Stimulated activated CD8-positive, alpha-beta memory T cell treated with anti-CD3 and anti-CD28 coated beads, Interleukin-15, amount 100 ng/mL, for 24 hours (primary cell): ENCODE measurements at places on chromosomes 2 and 18.

DNA sequence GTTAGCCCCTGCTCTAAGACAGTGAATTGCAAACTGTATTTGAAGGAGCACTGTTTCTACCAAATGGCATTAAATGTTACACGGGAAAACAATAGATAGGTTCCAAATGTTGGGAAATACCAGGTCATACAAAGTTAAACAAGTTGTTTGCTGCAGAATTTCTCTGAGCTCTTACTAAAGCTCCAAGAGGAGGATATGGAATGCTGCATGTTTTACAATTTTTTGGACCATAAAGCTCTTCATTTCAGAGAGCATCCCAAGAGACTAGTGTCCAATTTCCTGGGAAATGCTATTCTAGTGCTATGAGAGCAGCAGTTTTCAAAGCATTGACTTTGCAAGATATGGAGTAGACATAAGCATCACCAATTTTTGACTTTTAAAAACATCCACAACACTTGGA is 155.6 kb upstream of the CCDC68 start:
- no peak for DNase-seq

- no peak for DNase-seq
Observed at GRCh38 chr2:75088791-75089190, 110.5 kb downstream of the TACR1 start.

- no peak for DNase-seq
Observed at GRCh38 chr2:207494137-207494536, 35.6 kb upstream of the CREB1 start.

GRCh38 chr2:136149011-136149410 is 31.1 kb upstream of the CXCR4 start:
- DNase-seq = no peak

GRCh38 chr18:67599277-67599676 is 82.8 kb upstream of the DSEL start:
- DNase-seq = no peak

GRCh38 chr2:128380961-128381938 is 62.6 kb upstream of the HS6ST1 start:
- no peak for DNase-seq

GRCh38 chr18:9536354-9537152 is 61.2 kb downstream of the RALBP1 start:
- no peak for DNase-seq

GRCh38 chr2:7205151-7205830 is 288.1 kb downstream of the RNF144A start:
- no peak for DNase-seq

- no peak for DNase-seq
Observed at GRCh38 chr2:226679389-226680065, 120.1 kb downstream of the IRS1 start.
